ENCODE measurements at places on chromosomes 7 and 10.

GRCh38 chr7:50973814-50974213, 191.1 kb upstream of the GRB10 start:
- no peak for DNase-seq

- no peak for DNase-seq
Observed at GRCh38 chr7:158366346-158366745, 221.3 kb downstream of the PTPRN2 start.

DNA sequence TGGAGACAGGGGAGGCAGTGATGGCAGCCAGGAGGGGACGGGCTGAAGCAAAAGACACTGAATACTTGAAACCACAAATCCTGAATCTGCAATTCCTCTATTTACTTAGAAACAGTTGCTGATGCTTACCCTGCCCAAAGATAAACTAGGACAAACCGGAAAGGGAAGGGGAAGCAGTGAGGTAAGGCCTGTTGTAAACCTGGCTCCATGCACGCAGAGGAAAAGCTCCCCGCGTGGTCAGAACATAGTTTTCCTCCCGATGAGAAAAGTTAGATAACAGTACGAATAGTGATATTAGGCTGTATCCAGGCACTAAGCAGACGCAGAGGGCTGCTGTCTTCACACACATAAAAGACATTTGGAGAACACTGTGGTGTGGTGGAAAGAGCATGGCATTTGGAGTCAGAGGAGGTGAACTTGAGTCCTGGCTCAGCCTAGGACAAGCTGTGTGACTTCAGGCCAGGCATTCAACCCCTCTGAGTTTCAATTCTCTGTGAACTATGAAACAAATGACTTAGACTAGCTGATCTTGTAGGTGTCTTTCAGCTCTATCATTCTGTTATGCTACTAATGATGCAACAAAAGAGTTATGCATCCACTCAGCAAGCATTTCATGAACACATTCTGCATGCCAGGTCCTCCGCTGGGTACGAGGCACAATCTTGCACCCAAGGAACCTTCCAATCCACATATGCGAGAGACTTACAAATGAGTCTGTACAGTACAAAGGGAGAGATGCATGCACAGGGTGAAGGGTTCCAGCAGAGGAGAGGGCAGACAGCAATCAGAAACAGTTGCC, 80.9 kb downstream of the SORBS1 start:
- DNase-seq: no peak

- DNase-seq: no peak
Observed at GRCh38 chr10:2425320-2425719, 642.0 kb upstream of the PFKP start.

GRCh38 chr10:47139121-47139520, 160.9 kb upstream of the GDF10 start:
- DNase-seq: no peak

DNA sequence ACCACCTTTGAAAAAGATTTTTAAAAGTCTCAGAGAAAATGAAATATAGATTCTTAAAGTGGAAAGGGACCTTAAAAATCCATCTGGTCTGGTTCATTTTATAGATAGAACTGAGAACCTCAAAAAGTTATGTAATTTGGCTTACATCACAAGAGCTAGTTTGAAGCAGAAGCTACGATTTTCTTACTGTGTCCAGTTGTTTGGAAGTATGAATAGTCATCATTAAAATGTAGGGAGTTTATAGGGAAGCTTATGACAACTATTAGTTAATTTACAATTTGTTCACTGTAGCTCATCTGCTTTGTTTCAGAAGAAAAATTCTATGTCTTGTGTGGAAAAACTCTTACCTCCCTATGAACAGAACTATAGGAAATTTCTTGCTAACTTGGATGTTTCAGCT, 26.9 kb downstream of the ZEB1 start:
- DNase-seq: no peak

- DNase-seq: no peak
Observed at GRCh38 chr7:91226411-91226810, 37.8 kb upstream of the FZD1 start.

DNA sequence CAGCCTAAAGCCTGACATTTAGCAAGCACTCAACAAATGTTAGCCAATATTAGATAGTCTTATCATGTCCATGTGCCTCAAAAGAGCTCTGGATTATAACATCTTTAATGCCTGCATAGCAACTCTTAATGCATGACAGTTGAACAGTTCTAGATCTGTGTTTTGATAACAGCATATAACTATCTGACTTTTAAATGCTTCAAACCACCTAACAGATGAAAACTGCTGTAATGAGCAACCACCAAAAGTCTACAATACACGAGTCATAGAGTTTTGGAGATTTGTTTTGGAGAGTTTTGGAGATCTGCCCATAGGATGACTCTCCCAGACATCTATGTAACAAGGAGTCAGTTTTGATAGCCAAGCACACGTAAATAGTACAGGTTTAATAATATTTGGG, 227.3 kb downstream of the TWIST1 start:
- no peak for DNase-seq

GRCh38 chr10:6204341-6205191, 1.8 kb downstream of the PFKFB3 start:
- no peak for DNase-seq

- no peak for DNase-seq
Observed at GRCh38 chr7:83248000-83248399, 85.3 kb upstream of the PCLO start.

- no peak for DNase-seq
Observed at GRCh38 chr7:5597772-5598171, 174.1 kb upstream of the TNRC18 start.

DNA sequence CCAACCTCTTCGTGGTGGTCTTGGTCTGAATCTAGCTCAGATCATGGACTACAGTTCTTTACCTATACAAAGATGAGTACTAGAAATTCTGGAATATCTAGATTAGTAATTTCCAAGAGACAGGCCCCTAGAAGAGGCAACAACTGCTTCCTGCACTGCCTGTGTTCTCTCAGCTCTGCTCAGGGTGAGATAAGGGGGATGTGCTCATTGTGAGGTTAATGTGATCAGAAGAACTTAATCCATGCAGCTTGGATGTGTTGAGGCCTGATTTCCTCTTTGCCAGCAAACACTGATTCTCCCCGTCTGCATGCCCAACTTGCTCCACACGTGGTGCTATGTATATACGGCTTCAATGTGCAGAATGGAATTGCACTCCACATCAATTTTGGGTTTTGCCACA, 268.0 kb downstream of the PHTF2 start:
- DNase-seq: no peak

- no peak for DNase-seq
Observed at GRCh38 chr10:12806228-12807095, 195.1 kb downstream of the CCDC3 start.

- no peak for DNase-seq
Observed at GRCh38 chr10:84214612-84215235, 10.6 kb downstream of the LRIT2 start.

DNA sequence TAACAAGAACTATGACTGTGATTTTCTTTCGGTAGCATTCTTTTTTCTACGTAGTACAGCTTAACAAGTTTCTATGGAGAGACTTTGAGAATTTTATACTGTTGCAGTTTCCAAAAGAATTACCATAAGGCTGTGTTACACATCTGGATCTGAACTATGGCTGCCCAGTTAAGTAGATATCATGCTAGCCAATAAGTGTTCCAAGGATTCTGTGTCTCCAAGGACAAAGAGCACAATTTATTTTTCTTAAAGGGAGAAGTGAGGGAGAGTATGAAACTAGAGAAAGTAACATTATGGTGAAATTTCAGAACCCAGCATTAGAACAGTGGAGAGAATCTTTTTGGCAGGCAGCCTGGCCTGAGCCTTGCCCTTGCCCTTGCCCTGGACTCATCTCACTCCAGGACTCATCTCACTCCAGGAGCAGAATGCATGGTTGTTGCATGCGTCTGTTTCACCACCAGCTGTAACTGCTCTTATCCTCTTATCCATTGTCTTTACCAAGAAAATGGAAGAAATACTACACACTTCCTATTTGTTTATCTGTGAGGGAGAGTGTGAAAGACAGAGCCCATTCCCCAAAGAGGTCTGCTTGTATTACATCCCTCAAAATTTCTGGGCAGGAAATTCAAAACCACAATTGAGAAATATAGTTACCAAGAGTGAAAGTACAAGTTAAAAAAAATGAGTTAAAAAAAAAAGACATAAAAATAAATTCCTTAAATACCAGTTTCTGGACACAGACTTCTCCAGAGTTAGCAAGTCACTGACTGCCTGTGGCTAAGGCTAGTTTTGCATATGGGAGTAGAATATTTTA, 1067.5 kb downstream of the NRG3 start:
- no peak for DNase-seq

GRCh38 chr7:142872106-142872675, 13.4 kb downstream of the TRPV6 start:
- no peak for DNase-seq

- DNase-seq: no peak
Observed at GRCh38 chr7:136874393-136875032, 6.1 kb downstream of the CHRM2 start.

DNA sequence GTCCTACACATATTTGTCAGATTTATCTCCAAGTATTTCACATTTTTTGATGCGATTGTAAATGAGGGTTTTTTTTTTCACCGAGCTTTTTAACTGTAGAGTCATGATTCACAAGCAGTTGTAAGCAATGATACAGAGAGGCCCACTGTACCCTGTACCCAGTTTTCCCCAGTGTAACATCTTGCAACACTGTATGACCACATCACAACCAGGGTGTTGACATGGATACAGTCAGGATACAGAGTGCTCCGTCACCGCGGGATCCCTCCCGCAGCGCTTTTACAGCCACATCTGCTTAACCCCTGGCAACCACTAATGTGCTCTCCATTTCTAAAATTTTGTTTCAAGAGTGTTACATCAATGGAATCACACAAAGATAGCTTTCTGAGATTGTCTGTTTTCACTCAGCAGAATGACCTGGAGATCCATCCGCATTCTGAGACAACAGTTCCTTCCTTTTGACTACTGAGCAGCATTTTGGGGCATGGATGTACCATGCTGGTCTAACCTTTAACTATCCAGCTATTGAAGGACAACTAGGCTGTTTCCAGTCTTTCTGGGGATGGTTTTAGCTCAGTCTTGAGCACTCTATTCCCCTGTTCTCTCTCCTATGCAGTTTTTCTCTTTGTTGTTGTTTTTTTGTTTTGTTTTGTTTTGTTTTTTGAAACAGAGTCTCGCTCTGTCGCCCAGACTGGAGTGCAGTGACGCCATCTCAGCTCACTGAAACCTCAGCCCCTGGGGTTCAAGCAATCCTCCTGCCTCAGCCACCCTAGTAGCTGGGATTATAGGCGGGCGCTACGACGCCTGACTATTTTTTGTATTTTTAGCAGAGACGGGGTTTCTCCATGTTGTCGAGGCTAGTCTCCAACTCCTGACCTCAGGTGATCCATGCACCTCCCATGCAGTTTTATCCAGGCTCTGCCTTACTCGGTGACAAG, 25.9 kb downstream of the GPRIN2 start:
- DNase-seq: no peak

- DNase-seq: no peak
Observed at GRCh38 chr7:87110778-87111177, 41.5 kb upstream of the DMTF1 start.

- no peak for DNase-seq
Observed at GRCh38 chr10:114638821-114639625, 19.1 kb downstream of the ABLIM1 start.

- DNase-seq: no peak
Observed at GRCh38 chr7:155802291-155802690, 10.0 kb downstream of the SHH start.

- DNase-seq: no peak
Observed at GRCh38 chr10:14244801-14245211, 85.9 kb downstream of the FRMD4A start.

- DNase-seq: no peak
Observed at GRCh38 chr10:124647421-124648130, 96.6 kb downstream of the FAM53B start.

GRCh38 chr7:80232979-80233724, 98.5 kb downstream of the GNAI1 start:
- no peak for DNase-seq

DNA sequence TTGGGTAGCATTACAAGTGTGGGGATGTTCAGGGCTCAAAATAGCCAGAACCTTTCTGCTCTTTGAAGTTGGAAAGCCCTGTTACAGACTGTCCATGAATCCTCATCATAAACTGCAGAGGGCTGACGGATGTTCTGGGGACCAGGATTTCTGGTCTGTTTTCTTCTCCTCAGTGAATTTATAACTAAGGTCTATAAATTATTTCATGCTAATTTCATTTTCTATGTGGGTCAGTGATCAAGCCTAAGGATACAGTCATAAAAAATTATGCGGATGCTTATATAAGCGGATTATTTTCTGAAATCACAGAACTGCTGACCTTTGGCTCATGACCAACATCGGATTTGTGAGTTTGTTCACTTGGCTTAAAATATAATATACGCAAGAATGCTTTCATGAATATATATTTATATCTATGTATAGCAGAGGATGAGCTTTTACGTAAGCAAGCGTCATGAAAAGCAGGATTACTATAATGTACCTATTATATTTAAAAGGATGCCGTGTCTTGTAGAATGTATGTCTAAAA, 263.7 kb downstream of the GLI3 start:
- DNase-seq: no peak

GRCh38 chr7:1669064-1669951, 769 bp upstream of the ELFN1 start:
- no peak for DNase-seq

DNA sequence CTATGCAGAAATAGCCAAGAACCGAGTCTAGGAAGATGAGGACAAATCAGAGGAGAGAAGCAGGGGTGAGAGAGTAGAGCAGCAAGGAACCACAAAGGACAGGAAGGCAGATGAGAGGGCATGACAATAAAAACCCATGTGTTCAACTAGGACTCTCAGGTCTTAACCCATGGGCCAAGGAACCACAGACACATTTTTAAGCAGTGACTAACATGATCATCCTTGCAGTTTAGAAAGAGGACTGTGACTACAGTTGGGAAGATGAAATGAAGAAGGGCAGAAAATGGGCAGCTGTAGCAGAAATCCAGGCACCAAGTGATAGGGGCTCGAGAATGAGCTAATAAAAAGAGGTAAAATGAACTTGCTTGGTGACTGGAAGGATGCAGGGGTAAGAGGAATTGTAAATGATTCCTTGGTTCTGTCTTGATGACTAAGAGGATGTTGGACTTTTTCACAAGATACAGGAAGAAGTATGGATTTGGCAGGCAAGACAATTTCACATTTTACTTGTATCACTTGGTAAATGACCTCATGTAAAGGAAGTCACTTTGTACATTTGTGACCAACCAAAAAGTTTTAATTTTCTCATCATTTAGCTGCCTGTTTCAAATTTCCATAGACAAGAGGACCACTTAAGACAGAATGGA, 22.8 kb downstream of the SGMS1 start:
- DNase-seq: no peak

DNA sequence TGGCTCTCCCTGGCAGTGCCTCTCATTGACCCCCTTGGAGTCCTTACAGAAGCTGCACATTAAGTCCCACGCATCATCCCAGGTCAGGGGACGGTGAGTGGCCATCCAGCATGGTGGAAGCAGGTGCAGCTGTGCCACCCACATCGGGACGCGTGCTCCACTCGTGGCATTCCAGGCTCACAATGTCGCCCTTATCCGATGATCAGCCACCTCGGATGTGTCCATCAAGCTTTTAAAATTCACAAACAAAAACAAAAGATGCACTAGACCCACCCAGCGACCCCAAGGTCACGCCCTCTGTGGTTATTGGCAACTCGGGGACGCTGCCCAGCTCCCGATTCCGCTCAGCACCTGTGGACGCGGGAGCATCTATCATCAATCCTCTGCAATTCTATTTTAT, 530.9 kb downstream of the PTPRN2 start:
- no peak for DNase-seq

Data from cortex of kidney (tissue), 1 donor.